ENCODE measurements at places on chromosomes 4 and X.

DNA sequence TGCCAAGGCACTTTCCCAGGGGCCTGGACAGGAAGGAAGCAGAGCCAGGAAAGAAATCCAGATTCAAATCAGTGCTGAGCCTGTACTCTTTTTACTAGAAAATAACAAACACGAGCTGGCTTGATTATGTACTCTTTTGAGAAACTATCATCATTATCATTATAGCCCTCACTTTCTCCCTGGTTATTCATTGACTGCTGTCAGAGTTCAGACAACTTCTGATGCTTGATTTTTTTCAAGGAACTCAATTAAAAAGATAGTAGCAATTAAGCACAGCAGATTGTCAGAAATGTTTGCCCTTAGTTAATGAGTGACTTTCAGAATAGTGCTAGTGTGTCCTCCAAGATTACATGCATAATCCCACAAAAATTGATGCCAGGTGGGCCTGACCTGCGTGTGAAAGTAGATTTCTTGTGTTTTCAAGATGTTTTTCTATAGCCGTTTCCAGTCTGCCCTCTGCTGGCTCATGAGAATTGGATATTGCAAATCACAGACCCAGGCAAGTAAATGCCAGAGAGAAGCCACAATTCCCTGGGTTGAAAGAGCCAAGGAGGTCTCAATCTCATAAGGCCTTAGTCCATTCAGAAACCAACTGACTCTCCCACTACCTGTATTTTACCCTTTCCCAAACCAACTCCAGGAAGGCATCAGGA, 14.3 kb upstream of the PNPLA4 start:
- DNase-seq, result no peak

DNA sequence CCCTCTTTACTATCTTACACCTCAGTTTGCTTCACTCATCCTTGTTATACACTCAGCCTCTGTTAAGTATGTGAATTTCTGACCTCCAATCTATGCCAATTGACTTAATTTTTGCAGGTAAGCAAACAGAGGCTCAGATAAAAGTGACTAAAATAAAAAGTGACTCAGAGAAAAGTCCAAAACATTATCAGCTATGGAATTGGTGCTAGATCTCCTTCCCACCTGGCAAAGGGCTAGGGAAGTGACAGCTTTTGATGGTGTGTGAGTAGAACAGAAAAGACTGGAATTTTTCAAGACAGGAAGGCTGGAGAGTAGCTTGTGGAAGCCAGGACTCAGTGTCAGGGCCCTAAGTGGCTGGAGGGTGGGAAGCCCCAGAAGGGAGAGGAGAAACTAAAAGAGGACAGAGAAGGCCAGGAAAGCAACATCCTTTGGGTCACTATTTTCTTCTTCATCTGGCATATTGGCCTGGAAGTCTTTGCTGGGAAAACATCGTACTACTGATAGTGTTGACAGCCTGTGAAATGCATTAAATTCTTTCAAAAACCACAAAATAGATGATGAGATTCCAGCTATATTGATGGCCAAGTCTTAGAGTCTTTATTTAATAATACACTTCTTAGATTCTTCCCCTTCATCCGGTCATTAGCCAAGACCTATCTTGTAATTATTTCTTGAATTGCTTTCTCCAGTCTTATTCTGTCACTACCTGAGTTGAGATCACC, 392.8 kb downstream of the RAPGEF2 start:
- DNase-seq, result no peak

DNA sequence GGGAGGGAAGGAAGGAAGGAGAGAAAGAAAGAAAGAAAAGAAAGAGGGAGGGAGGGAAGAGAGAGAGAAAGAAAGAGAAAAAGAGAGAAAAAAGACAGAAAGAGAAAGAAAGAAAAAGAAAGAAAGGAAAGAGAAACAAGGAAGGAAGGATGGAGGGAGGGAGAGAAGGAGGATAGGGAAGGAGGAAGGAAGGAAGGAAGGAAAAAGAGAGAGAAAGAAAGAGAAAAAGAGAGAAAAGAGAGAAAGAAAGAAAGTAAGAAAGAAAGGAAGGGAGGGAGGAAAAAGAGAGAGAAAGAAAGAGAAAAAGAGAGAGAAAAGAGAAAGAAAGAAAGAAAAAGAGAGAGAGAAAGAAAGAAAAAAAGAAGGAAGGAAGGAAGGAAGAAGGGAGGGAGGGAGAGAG, 105.8 kb upstream of the RBPJ start:
- no peak for DNase-seq

DNA sequence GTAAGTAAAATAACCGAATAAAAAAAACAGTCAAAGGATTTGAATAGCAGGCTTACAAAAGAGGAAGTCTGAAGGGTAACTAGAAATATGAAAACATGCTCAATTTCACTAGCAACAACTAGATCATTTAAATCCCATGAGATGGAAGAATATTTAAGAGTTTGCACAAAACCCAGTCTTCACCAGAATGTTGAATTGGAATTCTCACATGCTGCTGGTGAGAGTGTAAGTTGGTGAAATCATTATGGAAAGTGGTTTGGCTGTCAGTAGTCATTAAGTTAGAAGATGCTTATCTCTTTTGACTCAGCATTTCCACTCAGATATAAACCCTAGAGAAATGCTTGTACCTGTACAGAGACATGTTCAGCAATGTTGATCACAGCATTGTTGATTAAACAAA, 110.1 kb downstream of the PGRMC2 start:
- no peak for DNase-seq

DNA sequence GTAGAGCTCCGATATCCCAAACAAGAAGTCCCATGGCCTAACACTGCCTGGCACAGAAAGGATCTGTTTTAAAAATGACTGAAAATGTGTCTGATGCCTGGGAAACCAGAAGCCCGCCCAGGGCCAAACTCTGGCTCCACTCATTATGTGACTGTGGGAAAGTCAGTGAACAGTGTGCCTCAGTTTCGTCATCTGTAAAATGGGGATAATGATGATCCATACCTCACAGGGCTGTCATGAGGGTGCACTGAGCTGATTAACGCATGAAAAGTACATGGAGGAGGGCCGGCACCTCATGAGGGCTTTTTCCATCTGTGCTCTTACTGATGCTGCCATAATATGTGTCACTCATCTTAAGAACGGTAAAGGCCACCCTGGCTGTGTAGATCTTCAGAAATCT, 5.1 kb downstream of the SLC2A9 start:
- no peak for DNase-seq

- no peak for DNase-seq
Measured at GRCh38 chr4:159071178-159071968, 31.5 kb upstream of the RAPGEF2 start.

DNA sequence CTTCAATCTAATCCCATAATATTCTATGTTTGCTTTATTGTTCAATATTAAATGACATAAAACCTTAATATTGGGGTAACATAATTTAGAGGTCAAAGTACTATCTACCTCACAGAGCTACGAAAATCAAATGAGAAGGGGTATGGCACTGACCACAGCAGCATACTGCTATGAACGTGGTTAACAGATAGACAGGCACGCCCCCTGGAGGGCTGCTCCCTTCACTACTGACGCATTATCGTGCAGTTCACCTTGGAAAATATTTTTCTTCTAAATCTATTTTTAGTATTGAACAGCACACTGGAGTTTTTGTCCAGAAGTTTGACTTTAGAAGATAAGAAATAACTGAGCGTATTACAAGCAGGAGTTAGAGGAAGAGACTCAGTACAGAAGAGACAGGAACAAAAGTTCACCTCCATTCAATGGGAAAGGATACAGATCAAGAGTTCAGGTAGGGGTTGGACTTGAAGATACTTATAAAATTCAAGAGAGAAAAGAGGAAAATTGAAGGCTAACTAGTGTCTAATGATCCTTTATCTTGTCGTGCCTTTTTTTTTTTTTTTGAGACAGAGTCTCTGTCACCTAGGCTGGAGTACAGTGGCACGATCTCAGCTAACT, 22.7 kb downstream of the MAP9 start:
- DNase-seq, result no peak

DNA sequence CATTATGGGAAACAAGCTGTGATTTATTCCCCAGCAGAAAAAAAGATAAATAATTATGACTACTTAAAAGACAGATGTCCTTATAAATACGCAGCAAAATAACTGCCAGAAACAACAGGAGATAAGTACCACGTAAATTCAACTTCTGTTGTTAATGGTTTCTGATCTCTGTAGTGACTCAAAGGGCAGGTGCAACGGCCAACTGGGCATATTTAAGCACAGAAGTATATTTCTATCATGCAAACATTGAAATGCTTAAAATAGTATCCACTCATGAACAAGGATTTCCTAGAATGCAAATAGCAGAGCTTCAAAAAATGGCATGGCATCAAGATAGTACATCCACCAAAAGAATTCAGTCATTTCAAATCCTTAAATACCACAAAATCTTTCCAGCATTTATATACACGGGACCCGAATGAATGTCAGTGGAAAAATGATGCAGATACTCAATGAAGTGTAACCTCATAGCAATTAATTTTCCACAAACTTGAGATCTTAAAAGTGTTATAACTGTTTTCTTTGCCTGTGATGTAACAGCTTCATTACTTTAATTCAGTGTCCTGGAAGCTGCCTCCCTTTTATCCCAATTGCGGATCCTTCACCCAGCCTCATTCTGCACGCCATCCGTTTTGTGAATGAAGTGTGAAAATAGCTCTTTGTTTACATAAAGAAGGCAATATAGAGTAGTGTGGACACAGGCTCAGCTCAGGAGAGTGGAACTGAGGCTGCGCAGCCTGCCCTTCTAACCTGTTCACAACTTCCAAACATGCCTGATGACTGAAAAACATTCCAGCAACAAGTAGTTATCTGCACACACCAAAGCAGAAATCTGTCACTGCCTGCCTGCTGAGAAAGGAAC, 10.2 kb downstream of the PDGFC start:
- no peak for DNase-seq

DNA sequence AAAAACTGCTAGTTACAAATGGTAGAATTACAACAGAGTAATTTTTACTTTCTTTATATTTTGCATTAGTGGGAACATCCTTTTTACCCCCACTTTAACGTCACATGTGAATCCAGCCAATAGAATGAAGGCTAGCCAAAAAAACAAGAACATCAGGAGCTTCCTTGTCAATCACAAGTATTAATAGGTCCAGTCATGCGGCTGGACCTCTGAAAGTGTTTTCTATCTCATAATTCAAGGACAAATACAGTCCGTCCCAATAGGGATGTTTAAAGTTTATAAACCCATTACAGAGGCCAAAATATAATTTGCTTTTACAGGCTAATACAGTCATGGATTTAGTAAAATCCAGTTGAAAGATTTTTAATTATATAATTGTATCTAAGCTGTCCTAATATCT, 110.7 kb downstream of the APBB2 start:
- no peak for DNase-seq

- no peak for DNase-seq
Measured at GRCh38 chrX:45758738-45759397, 558.2 kb upstream of the DIPK2B start.

DNA sequence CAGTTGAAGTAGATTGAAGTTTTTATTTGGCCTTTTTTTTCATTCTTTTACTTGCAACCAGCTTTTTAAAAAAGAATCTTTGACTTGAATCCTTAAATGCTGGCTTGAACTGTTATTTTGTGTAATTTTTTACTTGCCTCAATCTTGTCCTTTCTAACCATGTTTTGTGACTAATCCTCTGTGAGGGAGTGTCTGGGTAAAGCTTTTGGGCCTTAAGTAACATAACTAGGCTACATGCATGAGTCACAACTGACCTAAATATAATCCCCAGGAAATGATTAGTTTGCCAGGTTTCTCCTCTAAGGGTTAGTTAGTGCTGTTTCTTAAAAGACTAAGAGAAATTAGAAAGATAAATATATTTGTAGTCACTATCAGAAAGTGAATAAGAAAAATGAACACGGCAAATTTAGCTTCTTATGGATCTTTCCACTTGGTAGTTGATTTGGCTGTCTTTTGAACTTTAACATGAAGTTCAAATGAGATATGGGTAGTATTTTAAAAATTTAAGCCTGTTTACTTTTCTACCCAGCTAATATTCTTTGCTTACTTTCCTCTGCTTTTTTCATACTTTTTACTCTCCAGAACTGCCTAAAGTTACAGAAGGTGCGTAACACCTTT, 13.0 kb downstream of the EXOC1 start:
- no peak for DNase-seq

DNA sequence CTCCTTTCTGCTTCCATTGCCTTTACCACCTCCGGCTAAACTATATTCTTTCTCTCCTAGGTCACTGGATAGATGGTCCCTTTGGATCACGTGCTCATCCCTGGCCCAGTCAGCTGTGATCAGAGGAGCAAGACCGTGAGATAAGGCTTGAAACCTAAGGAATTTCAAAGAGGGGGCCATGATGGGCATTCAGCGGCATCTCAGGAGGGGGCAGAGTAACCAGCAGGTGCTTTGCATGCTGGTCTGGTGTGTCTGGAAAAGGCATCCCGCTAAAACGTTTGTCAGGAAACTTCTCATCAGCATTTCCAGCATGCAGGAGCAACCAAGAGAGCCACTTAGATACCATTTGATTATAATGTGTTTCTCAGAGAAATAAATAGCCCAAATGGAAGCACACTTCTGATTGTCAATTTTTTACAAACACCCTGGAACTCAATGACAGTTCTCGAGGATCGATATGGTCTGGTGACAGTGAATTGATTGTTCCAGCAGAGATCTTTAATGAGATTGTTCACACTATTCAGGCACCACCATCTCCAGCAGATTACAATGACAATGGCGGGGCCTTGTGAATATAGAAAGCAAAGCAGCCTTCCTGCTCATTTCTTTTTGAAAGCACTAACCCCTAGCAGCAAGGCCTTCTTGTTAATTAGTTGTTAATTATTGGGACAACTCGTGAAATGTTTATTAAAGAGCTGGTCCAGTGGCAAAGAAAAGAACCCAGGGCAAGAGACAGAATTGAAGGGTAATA, 327.1 kb downstream of the PTTG2 start:
- no peak for DNase-seq

- DNase-seq, result no peak
Measured at GRCh38 chr4:19478791-19479190, 772.9 kb upstream of the SLIT2 start.

GRCh38 chr4:68271851-68272357, 26.4 kb upstream of the TMPRSS11B start:
- DNase-seq, result no peak

- no peak for DNase-seq
Measured at GRCh38 chrX:16319929-16320328, 152.6 kb downstream of the MAGEB17 start.

- peak; percentile 63 for DNase-seq
Measured at GRCh38 chr4:5812506-5813229, 80.2 kb downstream of the CRMP1 start.

Data from NCI-H1930 (cell line).